Spleen (tissue), 13 donors: ENCODE measurements at places on chromosomes 6 and 20. TPM values are rescaled to one million over a fixed set of nuclear protein-coding genes. Genes with fewer than 3 reads are reported as not detected.

The GJA1 gene
- 2.7 TPM for polyA plus RNA-seq

The DLK2 gene
- 0.17 TPM for polyA plus RNA-seq

The C6orf58 gene
- not detected for polyA plus RNA-seq

The RSPO3 gene
- 3.6 TPM for polyA plus RNA-seq

The HLA-DRB1 gene
- 450 TPM for polyA plus RNA-seq

The RAMACL gene
- 0.38 TPM for polyA plus RNA-seq

The SLC22A23 gene
- 1.9 TPM for polyA plus RNA-seq

The NCOA5 gene
- polyA plus RNA-seq, result 16.6 TPM

The OPRL1 gene
- 2.5 TPM for polyA plus RNA-seq

The DLL1 gene
- polyA plus RNA-seq, result 15.0 TPM

The TRIM15 gene
- polyA plus RNA-seq, result 0.13 TPM

The RHAG gene
- not detected for polyA plus RNA-seq

The PTCRA gene
- 2.9 TPM for polyA plus RNA-seq

The HLA-A gene
- polyA plus RNA-seq, result 1,625 TPM

The TSHZ2 gene
- polyA plus RNA-seq, result 1.9 TPM

The TRIM31 gene
- 0.14 TPM for polyA plus RNA-seq
